ENCODE measurements at places on chromosomes 2 and 18.

GRCh38 chr2:212906620-212907019 is 244.8 kb downstream of the IKZF2 start:
- DNase-seq = no peak

DNA sequence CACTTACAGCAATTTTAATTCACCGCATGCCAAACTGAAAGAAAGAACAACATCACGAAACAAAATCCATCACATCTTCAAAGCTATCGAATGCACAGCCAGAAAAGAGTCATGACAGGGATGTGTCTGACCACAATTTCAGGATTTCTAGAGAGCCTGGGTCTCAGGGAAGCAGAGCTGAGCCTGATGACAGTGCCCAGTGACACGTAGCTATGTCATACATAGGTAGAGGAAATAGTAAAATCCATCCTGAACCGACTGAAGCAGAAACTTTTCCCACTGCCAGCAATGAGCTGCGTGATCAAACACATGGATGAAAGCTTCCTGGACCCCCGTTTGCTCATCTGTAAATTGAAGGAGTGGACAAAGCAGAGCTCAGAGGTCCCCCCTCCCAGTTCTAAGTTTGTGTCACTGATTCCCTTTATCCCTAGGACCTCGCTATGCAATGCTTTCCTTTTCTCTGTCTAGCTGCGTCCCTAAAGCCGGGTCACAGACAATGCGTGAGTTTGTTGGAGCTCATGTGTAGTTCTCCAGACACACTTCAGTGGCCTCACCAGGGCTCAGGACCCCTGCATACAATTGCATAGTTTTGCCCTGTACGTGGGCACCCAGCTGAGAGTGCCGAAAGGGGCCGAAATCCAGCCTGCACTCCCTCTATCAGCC is 37.6 kb downstream of the CCBE1 start:
- DNase-seq = no peak

- no peak for DNase-seq
These were observed 28.2 kb downstream of the SERTAD2 start for GRCh38 chr2:64625299-64626145.

DNA sequence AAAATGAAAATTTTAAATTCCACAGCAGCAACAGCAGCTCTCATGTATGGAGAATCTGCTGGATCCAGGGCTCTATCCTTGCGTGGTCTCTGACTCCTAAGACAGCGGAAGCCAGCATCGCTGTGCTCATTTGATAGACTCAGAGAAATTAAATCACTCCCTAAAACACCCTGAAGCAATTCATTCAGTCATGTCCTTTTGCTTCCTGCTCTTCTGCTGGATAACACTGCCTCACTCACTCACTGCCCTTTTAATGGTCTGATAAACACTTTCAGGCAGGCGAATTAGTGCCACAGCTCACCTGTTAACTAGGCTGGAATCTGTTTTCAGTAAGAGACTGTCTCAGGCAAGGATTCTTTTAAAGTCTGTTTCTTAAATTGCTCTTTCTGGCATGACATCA is 10.0 kb downstream of the WIPF1 start:
- no peak for DNase-seq

DNA sequence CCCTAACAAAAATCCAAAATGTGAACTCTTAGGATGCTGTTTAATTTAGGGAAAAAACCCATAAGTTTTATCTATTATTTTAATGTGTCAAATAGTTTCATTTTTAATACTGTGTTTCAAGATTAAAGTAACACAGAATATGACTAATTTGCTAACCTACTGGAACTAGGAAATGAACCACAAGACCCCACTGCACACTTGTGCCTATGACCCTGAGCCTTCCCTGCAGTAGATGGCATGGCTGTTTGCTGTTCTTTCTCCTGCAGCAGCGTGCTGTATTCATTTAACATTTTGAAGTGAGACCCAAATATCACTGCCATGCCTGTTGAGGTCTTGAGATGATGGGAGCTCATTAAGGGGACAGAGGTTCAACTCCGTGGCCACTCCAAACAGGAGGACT is 565.2 kb upstream of the NRP2 start:
- no peak for DNase-seq

Measured in GOT3 (cell line).